ENCODE measurements at places on chromosomes 4 and X.
A peak's percentile ranks its signal among the peaks of the same experiment; 100 is the strongest.

- peak; percentile 6 for DNase-seq
Observed at GRCh38 chrX:69808375-69808774, 192.5 kb downstream of the EDA start.

- DNase-seq, result no peak
Observed at GRCh38 chr4:128451270-128451905, 163.8 kb upstream of the PGRMC2 start.

DNA sequence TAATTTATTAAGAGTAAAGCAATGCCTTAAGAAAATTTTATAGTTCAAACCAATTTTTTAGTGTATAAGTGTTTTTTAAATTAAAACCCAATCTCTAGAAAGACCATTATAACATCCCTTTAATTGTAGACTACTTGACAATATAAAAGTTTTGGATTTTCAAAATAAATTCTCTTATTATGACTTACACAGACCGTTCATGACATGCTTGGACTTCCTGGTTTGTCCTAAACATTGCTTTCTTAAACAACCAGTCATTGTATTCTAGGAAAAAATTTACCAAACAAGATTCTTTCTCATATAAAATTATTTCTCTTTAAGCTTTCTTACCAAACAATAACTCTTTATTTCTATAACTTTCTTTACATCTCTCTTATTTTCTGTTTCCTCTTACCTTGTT, 49.0 kb upstream of the CXorf51A start:
- DNase-seq, result no peak

- no peak for DNase-seq
Observed at GRCh38 chrX:153779891-153780677, 757 bp upstream of the SRPK3 start.

- DNase-seq, result no peak
Observed at GRCh38 chrX:38871129-38872029, 70.1 kb downstream of the MID1IP1 start.

- no peak for DNase-seq
Observed at GRCh38 chr4:8352368-8353157, 83.0 kb downstream of the HTRA3 start.

DNA sequence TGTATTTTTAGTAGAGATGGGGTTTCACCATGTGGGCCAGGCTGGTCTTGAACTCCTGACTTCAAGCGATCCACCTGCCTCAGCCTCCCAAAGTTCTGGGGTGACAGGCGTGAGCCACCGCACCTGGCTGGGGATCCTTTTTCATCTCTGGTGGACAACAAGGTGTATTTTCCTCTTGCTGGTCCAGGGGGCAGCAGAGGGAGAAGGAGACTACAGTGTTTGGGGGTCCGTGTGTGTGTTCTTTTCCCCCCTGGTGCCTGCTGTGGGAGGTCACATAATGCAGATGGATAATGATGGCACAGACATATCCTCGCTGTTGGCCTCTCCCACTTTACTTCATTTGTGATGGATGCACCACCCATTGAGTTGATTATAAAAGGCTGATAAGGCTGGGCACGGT, 39.0 kb upstream of the CD99 start:
- DNase-seq, result no peak

DNA sequence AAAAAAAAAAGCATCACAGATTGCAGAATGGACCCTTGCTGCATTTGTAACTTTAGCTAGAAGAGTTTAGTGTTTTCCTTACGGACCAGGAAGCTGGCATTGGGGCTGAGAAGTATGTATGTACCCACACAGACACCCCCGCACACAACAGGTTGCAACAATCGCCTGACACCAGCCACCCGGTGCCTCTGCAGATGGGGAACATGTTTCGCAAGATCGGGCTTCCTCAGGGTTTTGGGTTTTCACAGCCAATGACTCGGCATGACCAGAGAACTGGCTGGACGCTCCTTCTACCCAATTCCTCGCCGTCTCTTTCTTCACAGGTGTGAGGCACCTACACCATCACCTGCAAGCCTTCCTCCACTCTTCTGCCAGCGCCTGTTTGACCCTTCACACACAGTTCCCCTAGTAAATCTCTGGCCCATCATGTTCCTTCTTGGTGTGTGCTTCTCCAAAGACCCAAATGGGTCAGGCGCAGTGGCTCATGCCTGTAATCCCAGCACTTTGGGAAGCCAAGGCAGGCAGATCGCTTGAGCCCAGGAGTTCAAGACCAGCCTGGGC, 70.4 kb downstream of the DHRSX start:
- no peak for DNase-seq

DNA sequence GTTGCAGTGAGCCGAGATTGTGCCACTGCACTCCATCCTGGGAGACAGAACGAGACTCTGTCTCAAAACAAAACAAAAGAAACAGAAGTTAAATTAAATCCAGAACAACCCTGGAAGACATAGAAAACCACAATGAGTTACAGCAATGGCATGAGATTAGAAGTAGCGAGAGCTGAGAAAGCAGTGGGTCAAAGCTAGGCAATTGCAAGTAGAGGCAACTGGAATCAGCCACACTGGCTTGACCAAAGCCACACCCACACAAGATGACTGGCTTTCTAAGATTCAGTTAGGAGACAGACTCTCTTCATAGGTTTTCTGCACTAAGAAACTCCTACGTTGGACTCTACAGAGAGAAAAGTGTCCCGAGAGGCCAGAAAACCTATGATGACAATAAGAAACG, 443.0 kb downstream of the GPM6A start:
- no peak for DNase-seq

GRCh38 chr4:79034544-79034943, 95.3 kb upstream of the PAQR3 start:
- DNase-seq, result no peak

DNA sequence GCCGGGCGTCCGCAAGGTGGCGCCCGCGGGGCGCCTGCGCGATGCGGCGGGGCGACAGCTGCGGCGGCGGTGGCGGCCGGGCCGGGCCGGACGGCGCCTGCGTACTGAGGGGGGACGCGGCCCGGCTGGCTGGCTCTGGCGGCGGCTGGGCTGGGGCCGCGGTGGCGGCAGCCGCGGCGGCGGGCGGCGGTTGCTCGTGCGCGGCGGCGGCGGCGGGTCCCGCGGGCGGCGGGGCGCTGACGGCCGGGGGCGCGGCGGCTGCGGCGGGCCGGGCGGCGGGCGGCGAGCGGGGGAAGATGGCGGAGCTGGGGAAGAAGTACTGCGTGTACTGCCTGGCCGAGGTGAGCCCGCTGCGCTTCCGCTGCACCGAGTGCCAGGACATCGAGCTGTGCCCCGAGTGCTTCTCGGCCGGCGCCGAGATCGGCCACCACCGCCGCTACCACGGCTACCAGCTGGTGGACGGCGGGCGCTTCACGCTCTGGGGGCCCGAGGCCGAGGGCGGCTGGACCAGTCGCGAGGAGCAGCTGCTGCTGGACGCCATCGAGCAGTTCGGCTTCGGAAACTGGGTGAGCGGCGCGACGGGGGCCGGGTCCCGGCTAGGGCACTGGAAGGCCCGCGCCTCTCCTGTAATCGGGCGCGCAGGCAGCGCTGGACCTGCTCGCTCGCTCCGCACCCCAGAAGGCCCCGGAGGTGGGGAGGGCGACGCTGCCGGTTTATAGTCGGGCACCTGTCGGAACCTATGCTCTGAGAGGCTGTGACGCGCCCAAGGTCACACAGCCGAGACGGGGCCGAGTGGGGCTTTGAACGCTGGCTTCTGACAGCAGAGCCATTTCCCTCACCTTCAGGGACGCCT, at the start of gene TADA2B:
TSS of gene TADA2B (plus strand) at position 89 of the 853 bp plus-strand sequence. CDS start at position 297, 208 bp downstream.
- peak; percentile 44 for DNase-seq

DNA sequence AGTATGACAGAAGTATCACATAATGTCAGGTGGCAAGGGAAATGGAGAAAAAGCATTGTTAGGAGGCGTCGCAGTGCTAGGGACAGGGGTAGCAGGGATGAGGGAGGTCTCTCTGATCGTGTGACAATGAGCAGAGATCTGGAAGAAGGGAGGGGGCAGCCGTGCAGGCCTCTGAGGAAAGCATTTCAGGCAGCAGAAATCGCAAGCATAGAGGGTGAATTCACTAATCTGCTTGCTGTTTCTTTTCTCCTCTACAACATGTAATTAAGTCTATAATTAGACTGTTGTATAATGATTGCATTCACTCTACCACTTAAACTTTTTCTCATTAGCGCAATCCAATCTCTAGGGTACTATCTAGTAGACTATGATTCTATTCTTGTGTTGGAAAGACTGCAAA, 9.1 kb downstream of the CYP4V2 start:
- DNase-seq, result no peak

- no peak for DNase-seq
Observed at GRCh38 chr4:132683957-132684356, 465.1 kb upstream of the PCDH10 start.

DNA sequence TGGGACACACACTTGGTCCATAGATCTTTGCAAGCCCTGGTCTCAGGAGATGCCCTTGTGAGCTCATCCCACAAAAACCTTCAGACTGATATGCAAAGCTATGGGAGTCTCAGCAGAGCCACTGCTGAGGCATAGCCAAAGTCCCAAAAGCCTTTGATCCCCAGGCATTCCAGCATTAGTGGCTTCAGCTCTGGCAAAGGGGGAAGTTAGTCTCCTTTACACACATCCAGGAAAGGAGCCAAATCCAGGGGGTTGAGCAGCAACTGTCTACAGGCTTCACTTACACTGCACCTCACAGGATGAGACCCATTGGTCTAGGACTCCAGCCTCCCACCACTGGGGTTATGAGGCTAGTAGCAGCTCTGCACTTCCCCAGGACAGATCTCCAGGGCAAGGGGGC, 14.0 kb downstream of the PF4 start:
- no peak for DNase-seq

GRCh38 chr4:154001193-154001592, 212.3 kb upstream of the SFRP2 start:
- DNase-seq, result no peak

DNA sequence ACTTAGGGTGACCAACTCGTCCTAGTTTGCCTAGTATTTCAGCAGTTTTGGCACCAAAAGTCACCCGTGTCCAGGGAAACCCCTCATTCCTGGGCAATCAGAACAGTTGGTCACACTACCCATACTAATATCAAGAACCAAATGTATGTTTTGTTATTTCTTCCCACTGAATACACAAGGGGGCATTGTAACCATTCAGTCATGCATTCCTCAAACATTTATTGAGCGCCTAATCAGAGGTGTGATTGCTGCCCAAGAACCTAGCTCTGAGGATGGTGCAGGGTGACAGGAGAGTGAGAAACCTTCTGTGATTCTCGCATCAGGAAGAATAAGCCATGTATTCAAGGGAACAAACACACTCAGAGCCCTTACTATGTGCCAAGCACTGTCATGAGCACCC, 69.8 kb upstream of the RAI2 start:
- no peak for DNase-seq

DNA sequence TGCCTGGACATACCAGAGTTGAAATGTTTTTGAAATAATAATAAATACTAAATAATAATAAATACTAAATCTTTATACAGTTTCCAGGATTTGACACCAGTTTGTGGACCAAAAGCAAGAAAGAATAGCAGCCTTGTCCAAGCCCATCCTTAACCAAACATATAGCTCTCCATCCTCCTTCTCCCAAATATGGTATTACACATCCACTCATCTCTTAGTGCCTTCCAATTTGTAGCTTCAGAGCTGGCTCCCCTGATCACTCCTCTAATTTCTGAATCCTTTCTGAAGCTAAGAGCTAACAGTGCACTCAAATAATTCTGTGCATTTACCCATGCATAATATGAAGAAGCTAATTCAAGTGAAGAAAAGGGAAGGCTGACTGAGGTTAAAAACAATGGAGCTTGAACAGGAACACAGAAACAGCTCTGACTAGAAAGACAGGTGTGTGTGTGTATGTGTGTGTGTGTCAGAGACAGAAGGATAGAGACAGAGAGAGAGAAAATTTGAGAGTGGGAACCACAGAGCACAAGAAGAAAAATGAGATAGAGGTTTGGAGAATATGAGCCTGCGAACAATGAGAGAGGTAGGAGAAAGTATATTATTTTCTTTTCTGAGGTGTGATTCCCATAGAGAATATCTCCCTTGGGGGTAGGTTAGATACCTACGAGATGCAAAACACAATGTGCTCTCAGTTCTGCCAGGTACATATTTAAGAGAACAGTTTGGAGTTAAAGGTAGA, 123.5 kb downstream of the CAMK2D start:
- DNase-seq, result no peak

DNA sequence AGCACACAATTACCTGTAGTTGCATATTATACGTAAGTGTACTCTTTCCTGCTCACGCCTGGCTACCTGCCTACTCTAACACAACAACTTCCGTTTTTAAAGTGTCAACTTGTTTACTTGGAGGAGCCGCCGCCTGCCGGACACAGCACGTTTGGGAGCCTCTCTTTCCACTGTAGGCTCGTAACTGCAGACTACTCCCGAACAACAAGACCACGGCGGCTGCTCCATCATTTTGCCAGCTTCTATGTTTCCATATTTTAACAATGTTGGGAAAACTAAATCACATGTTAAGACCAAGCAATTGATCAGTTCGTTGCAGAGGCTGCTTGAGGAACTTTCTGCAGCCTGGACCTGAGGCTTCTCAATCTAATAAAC, 841 bp downstream of the MTNR1A start:
- DNase-seq, result no peak

- no peak for DNase-seq
Observed at GRCh38 chrX:96619588-96619987, 65.1 kb upstream of the DIAPH2 start.

- DNase-seq, result no peak
Observed at GRCh38 chr4:111639120-111639690, 506.0 kb upstream of the FAM241A start.

GRCh38 chrX:42778096-42778495, at the start of gene PPP1R2C:
Gene PPP1R2C, minus strand, starts transcription at chrX:42778163. Its CDS starts 84 bp downstream, at chrX:42778079.
- DNase-seq, result no peak

DNA sequence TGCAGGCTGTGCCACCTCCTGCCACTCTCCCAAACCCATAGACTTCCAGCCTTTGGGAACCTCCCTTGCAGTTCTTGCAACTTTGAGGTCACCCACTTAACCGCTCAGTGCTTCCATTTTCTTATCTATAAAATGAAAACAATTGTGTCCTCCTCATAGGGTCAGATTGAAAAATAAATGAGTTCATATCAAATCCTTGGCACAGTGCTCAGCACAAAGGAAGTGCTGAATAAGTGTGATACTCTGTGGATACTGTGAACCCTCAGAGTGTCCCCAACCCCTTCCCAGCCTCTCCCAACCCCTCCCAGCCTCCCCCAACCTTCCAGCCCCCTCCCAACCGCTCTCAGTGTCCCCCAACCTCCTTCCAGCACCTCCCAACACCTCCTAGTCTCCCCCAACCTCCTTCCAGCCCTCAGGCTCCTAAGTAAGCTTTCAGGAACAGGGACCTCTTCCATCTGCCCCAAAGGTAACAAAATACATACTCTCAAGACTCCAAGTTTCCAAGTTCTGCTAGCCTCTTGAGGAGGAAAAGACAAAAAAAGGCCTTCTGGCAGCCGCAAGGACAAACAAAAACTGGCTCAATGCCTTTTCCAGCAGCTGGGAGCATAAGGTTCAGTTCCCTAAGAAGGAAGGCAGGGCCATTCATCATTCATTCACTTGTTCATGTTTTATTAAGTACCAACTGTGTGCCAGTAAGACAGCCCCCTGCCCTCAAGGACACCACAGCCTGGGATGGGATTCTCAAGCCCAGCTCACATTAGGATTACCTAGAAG, 46.1 kb upstream of the LGI2 start:
- no peak for DNase-seq

Measured in T-helper 2 cell treated with Interferon-gamma antibody and Interleukin-4, amounts not matched to agents 5 μg/mL and 100 μg/mL, for 36 hours (primary cell).